Cerebellar nuclear complex (tissue), 1 donor: ENCODE measurements at places on chromosomes 6 and 20.

GRCh38 chr6:152378169-152378568, 259.0 kb downstream of the SYNE1 start:
- DNase-seq: no peak

GRCh38 chr6:3939964-3940363, 90.8 kb downstream of the FAM50B start:
- no peak for DNase-seq

GRCh38 chr6:169424821-169425240, 171.2 kb upstream of the THBS2 start:
- no peak for DNase-seq

DNA sequence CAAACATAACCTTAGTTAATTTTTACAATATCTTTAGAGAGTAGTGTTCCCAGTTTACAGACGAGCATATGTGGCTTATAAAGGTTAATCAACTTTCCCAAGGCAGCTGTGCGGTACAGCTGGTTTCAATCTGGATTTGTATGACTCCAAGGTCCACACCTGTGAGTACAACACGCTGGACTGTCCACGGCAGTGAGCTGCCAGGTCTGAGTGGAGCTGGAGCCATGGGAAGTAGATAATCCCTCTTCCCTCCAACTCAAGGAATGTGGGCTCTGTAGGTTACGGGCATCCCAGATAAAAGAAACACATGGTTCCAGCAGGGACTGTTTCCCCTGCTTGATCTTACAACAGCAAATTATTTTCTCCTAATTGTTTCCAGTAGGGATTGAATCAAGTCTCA, 102.2 kb downstream of the SOD2 start:
- DNase-seq: no peak

DNA sequence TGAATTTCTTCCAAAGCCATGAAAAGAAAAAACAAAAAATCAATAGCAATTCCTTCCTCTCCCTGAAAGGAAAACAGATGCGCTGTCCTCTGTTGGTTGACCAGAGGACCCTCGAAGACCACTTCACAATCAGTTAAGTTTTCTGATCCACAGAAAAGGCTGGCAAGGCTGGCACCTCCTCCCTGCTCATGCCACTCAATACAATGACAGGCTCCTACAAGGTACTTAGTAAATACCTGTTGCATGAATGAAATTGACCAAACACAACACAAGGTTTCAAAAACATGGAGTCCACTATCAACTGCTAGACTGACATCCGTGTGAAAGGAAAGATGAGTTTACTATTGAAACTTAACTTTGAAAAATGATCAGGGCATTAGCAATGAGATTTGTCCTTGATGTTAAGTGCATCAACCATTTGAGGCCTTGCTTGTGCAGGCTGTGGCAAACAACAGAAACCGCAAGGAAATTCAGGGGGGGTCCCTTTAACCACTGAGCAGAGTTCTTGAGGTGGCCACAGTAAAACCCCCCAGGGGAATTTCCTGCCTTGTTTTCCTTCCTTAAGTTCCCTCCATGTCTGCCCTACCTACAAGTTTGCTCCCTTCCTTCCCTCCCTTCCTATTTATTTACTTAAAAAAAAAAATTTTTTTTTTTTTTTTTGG, 27.9 kb upstream of the RTF2 start:
- DNase-seq: no peak

- DNase-seq: no peak
Measured at GRCh38 chr6:14690120-14691056, 555.5 kb upstream of the JARID2 start.

DNA sequence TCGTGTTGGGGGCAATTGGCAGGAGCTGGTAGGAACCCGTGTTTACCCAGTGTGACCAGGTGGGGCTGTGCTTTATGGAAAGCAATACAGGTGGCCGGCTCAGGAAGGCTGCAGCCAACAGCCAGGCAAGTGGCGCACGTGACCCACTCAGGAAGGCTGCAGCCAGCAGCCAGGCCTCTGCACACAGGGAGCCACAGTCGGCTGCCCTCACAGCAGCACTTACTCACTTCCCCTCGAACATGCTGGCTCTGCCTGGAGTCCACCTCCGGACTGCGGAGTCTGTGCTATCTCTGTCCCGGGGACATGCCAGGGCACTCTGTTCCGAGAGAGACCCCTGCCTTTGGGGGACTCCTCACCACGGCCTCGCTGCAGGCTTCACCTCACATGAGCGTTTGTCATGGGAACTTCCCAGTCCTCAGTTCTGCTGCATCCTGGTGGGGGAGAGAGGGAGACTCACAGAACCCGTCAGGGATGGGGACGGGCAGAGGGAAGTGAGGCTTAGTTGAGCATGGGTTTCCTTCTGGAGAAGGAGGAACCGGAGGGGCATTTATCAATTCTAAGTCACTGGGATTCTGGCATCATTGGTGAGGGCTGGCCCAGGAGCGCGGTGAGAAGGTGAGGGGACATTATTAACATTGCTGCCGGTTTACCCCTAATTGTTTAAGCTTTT, 76.8 kb downstream of the TTLL2 start:
- DNase-seq: no peak

DNA sequence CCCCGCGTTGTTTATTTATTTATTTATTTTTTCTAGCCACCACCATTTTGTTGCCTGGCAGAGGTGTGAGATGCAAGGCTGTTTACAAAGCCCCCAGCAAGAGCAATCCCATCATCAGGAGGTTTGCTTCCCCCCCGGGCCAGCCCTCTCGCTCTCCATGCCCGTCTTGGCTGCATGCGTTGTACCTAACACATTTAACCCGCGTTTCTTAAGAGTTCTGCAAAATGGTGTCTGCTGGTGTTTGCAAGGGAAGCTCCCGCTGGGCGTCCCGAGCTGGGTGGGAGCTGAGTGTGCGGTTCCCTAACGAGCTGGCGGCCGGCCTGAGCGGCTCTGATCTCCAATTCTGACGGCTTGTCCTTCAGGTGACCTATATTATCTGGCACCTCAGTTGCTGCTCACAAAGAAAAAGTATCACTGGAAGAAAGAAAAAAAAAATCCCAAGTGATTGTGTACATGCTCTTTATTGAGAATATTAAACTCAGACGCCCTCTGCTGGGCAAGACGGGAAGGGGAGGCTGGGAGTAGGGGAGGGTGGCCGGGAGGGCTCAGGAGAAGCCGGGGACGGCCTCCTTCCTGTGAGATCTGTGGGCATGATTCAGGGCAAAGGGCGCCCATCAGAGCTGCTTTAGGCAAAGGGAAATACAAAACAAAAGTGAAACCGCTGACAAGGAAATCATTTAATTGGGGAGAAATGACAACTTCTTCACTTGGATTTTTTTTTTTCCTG, 154.8 kb downstream of the BCAS1 start:
- DNase-seq: no peak

DNA sequence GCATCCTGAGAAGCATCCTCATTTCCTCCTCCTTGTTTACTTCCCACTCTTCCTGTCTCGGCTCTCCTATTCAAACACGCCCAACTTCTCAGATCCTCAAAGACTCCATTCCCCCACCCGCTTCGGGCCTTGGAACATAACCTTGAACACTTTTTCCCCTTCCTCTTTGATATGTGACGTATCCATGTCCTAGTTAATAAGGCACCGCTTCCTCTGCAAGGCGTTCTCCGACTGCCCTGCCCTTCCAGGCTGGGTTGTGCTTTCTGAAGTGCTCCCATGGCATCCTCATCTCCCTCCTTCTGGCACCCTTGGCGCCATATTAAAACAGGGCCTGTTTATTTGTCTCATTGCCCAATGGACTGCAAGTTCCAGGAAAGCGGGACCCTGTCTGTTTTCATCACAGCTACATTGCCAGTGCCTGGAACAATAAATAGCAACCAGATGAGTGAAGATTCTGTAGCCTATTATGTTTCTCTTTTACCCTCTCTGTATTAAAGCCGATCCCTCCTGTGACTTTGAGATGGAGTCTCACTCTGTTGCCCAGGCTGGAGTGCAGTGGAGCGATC, 115.3 kb upstream of the TRAF3IP2 start:
- DNase-seq: no peak

- no peak for DNase-seq
Measured at GRCh38 chr6:32666420-32667300, at the start of gene HLA-DQB1. Gene HLA-DQB1 (minus strand): TSS chr6:32666657. CDS start chr6:32666607, 50 bp downstream.

DNA sequence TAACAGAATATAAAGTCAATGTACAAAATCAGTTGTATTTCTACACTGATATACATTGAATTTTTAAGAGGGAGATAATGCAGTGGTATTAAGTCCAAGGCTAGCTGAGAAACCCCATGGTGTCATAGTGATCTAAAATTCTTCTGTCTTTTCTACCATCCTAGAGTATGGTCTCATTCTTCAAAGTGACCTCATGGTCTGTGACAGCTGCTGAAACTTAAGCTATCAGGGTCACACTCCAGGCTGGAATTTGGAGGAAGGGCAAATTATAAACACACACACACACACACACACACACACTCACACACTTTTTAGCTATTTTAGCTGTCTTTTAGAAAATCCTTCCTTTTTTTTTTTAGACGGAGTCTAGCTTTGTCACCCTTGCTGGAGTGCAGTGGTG, 47.3 kb upstream of the DYNLRB1 start:
- DNase-seq: no peak

- DNase-seq: no peak
Measured at GRCh38 chr20:13288357-13288756, 67.3 kb downstream of the ISM1 start.

GRCh38 chr20:1752045-1752444, 94.5 kb upstream of the SIRPG start:
- DNase-seq: no peak

GRCh38 chr6:11921017-11921438, 91.1 kb upstream of the HIVEP1 start:
- no peak for DNase-seq

- no peak for DNase-seq
Measured at GRCh38 chr20:540391-541201, 3.0 kb downstream of the CSNK2A1 start.
